ENCODE measurements at places on chromosomes 1 and 21.

GRCh38 chr1:202687370-202687769 is 22.9 kb downstream of the SYT2 start:
- DNase-seq = no peak

- DNase-seq = no peak
These were observed 116.5 kb upstream of the LRRC7 start for GRCh38 chr1:69451196-69451595.

- DNase-seq = no peak
These were observed 38.9 kb upstream of the CDC14A start for GRCh38 chr1:100313382-100313781.

DNA sequence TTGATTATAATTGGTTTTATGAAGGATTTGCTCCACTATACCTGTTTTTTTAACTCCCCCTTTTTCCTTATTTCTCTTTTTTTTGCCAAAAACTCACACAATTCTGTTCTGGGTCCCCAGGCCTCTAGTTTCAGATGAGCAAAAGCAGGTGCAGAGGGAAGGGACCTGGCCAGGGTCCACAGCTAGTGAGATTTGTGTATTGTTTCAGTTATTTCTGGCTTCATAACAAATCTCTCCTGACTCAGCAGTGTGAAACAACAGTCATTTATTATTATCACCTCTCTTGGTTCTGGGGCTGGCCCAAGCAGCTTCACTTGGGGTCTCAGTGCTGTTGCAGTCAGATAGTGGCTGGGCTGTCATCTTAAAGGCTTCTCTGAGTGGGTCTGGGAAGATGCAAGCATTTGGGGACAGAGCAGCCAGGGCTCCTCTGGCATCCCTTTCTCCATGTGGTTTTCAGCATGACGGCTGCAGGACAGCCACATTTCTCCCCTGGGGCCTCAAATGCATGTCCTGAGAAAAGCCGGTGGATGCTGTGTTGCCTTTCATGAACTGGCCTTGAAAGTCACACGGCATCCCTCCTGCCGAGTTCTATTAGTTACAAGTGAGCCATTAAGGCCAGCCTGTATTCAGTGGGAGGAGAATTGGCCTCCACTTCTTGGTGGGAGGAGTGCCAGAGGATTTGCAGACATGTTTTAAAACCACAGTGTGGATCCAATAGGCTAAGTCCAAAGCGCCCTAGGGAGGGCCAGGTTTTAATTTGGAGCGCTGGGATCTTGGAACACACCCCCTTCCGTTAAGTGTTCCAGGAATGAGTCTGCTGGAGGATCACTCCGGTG is 137.1 kb downstream of the CAMTA1 start:
- no peak for DNase-seq

Measured in stimulated activated CD4-positive, alpha-beta T cell treated with anti-CD3 and anti-CD28 coated beads, Interleukin-1b, Interleukin-23, amount 100 ng/mL, for 48 hours (primary cell).